ENCODE measurements at places on chromosomes 5 and 9.

- DNase-seq: no peak
Measured at GRCh38 chr9:126704157-126704891, 90.6 kb downstream of the LMX1B start.

DNA sequence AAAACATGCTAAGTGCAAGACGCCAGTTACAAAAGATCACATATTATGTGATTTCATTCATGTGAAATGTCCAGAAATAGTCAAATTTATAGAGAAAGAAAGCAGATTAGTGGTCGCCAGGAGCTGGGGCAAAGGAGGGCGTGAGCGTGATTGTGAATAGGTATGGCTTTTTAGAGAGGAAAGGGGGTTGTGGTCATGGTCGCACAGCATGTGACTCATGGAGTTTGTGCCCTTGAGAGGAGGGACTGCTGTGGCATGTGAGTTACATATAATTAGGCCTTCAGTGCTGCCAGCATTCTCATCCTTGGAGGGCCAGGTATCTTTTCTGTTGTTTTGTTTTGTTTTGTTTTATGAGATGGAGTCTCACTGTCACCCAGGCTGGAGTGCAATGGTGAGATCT lies 21.2 kb upstream of the MARCHF6 start:
- DNase-seq: no peak

DNA sequence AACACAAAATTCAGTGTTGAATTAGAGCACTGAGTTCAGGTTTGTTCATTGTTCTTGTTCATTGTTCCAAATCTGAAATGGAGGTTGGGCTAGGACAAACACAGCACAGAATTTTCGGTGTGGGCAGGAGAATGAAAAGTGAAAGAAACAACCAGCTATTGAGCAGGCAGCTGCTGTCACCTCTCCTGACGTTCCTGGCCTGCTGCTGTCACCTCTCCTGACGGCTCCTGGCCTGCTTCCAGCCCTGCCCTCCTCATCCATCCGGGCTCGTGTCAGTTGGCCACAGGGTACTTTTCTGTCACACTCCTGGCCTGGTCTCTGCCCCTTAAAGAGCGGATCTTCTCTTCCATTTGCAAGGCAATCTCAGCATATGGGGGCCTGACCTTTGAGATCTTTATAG lies 45.2 kb upstream of the CKMT2 start:
- DNase-seq: no peak

DNA sequence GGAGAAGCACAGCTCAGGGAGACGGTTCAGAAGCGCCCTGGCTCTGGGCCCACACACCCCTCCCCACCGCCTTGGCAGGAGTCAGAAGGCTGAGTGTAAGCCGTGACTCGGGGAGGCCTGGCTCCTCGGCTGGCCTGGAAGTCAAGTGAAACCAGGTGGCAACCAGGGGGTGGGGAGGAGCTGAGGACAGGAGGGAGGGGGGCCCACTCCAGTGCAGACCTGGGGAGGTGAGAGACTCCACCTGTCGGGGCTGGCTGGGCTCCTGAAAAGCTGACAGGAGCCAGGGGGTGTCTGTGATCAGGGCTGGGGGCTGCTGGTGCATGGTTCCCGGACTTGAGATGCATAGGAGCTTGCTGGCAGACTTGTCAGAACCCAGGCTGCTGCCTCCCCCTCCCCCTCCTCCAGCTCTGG lies 150.2 kb upstream of the PHYKPL start:
- no peak for DNase-seq

DNA sequence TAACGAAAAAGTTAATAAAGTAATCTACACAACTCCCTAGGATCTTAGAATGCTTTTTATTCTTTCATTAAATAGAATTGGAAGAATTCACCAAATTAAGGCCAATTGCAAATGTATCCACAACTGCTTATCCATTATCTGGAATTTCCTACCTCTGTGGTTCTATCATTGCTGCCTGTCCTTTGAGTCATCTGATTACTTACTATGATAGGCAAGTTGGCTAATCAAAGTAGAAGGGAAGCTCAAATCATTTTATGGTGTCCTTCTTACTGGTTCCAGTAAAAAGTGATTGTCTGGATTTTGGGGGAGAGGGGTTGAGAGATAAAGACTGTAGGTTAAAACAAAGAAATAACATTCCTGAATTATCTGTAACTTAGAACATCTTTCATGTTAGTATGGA lies 161.4 kb upstream of the GNA14 start:
- no peak for DNase-seq

DNA sequence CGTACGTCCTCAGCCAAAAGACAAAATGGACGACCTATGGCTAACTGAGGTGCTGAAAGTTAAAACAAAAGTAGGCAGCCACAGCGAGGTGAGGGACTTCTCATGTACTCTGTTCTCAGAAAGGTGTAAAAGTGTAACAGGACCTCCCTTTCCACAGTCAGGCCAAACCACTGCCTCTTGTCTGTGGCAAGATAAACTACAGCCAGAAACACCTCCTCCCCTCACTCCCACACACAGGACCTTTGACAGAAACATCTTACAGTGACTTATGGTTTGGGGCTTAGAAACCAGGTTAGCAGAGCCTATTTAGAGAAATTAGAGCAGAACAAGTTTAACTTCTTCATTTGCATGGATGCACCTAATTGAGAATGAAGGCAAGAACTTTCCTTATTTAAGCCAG lies 499.1 kb upstream of the GRIN3A start:
- no peak for DNase-seq

DNA sequence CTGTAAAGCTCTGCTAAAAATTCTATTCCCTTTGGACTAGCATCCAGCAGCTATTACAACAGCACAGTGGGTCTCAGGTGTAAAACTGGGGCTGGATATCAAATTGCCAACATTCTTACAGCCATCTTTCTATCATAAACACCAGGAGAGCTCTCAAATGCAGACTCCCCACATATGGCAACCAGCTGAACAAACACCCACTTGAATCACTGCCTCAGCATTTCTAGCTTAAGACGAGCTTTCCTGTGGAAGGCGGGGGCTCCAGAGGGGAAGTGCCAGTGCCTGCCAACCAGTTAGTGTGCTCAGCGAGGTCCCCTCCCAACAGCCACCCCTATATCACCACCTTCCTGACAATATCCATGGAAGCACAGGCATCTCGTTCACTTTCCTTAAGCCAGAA lies 62.2 kb downstream of the IPPK start:
- no peak for DNase-seq

DNA sequence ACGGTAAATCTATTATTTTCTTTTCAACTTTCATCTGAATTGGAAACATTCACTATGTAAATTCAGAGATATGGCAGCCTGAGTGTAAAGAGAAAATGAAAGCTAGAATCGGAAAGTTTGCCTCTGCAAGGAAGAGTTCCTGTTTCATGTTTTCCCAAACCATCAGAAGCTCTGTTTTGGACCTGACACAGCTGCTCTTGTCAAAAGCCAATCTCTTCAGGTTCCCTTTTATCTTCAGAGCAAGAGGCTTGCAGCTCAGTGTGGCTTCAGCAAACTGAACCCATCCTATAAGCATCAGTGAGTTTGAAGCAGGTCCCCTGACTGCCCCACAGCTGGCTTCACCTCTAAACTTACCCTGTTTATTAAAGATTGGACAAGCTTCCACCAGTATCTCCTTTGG lies 1099.7 kb downstream of the DTWD2 start:
- DNase-seq: no peak

DNA sequence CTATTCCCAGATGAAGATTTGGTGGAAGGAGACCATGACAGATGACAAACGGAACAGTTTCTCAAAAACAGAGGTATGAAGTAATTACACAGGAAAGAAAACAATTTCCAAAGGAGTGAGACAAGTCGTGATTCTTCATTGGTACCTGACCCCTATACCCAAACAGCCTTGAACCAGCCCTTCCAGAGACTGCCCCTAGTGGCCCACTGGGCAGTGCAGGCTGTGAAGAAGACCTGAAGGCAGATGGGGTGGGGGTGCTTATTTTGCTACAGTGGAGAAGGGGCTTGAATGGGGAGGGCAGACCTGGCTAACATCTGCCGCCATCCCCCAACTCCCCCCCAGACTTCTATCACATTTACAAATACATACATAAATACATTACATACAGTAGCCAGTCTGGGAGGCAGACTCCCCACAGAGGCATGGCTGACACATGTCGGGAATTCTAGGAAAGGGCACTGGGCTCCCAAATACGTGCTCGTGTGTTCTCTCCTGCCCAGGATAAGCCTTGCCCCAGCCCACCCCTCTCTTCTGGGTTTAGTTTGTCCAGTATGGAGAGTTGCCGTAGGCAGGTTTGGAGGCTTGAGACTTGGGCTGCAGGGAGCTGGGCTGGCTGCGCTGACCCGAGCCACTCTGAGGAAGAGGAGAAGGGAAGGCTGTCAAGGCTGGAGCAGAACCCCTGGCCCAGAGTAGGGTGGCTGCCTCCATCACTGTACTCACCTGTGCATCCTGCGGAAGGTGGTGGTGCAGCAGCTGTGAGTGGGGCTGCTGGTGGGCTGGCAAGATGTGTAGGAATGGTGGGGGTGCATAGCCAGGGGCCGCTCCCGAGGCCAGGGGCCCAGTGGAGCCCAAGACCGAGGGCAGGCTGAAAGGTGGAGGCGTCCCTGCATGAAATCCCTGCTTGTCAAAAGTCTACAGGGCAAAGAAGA lies 105.3 kb downstream of the UBE2R2 start:
- peak; percentile 11 for DNase-seq

- no peak for DNase-seq
Measured at GRCh38 chr5:133849116-133849515, 119.3 kb downstream of the C5orf15 start.

DNA sequence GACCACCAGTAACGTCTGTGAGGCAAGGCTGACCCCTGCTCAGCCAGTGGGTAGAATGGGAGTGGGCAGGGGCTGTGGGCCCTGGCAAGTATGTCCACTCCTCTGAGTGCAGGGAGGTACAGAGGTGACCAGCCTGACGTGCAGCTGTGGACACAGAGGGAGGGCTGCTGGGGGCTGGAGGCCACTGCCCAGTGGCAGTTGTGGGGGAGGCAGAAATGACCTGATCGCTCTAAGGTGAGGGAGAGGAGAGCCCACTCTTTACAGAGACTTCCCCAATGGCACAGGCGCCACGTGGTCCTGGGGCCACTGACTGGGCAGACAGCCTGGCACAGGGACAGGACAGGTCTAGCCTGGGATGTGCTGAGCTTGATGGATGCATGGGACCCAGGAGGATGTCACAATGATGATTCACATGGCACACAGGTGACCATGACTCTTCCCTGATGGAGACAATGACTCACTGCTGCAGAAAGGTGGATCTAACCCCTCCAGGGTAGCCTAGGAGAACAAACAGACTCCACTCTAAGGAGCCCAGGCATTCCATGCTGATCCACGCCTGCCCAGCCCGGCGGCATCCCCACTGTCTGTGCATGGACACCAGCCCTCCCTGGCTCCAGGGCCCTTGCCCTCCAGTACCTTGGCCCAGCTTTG lies 7.7 kb downstream of the LPCAT1 start:
- no peak for DNase-seq

DNA sequence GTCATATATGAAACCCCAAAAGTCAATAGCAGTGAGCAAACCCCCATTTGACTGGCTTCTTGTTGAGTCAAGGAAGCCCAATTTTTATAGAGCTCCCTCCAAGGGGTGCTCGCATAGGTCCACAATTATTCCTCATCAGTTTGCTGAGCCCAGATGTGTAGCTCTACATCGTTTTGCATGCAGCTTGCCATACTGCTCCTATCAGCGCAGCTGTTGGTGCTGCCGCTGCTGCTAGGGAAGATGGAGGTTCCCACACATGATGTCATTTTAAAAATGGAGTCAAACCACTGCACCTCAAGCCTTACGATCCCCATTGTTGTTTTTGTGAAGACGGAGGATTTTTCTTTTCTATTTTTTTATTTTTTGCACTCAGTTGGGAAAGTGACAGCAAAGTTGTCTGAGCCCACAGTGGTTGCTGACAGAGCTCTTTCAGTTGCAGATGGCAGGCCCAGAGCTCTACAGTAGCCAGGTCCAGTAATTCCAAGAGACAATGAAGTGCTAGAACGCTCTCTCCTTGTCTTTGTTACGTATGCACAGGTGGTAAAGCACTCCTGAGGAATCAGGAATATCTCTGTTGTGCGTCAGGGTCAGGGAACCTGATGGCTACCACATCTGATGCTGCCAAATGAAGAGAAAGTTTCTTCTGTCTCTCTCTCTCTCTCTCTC lies 23.2 kb upstream of the C5orf63 start:
- DNase-seq: no peak

DNA sequence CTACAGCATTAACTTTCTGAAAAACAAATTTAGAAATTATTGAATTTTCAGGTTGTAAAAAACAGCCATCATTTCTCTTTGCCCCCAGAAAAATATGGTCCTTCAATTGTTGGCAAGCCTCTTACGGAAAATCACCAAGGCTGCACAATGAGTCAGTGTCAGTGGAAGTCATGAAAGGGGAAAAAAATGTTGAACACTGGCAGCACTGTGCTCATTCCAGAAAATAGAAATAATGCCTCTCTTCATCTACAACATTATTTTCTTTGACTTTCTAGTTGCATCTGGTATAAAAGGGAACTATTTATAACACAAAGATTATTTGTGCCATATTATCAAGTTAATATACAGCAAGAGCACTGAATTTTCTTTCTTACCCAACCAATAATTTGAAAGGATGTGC lies 26.7 kb upstream of the STK32A start:
- no peak for DNase-seq

DNA sequence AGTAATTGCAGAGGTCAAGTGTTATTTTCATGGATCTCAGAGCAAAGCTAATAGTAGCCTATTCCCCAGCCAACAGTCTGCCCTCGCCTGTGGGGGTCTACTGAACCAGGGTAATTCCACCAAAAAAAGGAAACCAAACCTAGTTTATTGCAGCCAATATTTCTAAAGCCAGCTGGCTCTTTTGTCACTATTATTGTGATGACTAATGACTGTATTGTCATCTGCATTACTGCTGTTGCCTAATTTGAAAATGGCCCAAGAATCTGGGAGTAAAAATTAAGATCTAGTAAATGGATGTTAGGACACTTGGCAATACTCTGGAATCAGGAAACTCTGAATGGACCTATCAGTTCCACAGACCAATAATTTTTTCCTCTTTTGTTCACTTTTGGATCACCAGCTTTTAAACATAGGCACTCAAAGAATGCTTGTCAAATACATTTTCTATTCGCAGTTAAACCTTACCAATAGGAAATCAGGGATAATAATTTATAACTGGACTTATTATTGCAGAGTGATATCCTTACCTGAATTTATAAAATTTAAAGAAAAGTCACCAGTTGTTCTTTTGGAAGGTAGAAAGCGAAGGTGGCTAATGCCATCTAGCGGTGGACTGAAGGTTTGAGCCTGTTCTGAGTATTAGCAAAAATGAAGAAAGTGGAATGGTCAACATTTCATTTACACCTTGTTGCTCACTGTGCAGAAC lies 69.2 kb downstream of the SYK start:
- peak; percentile 45 for DNase-seq

- DNase-seq: no peak
Measured at GRCh38 chr5:123012321-123012720, 24.2 kb downstream of the PPIC start.

DNA sequence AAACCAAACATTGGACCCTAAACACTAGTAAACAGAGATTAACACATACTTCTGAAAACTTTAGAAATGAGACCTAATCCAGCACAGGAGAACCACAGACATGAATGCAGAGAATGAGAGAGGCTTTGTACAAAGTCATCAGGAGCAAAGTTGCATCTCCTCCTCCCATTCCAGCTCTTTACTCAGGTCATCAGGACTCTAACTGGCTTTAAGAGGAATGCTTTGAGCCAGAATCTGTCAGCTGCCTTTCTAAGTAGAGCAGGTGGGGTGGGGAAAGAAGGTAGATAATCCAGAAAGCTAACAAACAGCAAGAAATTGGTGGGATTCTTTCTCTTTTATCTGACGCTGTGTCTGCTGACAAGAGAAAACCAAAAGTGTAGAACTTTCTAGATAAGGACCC lies 582.7 kb upstream of the DMAC1 start:
- DNase-seq: no peak

- no peak for DNase-seq
Measured at GRCh38 chr9:99130069-99130468, 25.2 kb downstream of the TGFBR1 start.

- DNase-seq: no peak
Measured at GRCh38 chr5:126199467-126199866, 223.7 kb upstream of the GRAMD2B start.

All from CD4-positive, alpha-beta T cell treated with Interleukin-4 for 4 hours (primary cell).